Amniotic stem cell (primary cell): ENCODE measurements at places on chromosomes 16 and 17.

GRCh38 chr17:32671896-32672295 lies 185.1 kb downstream of the CDK5R1 start:
- DNase-seq, result no peak

DNA sequence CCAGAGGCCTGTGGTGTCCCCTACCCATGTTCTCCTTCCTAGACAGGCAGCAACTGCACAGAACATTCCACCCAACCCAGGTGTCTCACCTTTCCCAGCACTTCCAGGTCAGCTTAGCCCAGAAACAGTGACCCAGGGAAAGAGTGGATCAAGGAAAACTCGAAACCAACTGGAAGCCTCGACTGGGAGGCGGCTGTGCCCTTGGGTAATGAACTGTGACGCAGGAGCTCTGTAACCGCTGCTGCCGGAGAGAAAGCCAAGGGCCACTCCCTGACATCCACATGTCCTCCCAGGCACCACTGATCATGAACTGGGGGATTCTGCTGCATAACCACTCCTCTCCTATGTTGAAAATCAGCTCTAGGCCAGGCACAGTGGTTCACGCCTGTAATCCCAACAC lies 34.4 kb downstream of the WDR59 start:
- DNase-seq, result no peak

DNA sequence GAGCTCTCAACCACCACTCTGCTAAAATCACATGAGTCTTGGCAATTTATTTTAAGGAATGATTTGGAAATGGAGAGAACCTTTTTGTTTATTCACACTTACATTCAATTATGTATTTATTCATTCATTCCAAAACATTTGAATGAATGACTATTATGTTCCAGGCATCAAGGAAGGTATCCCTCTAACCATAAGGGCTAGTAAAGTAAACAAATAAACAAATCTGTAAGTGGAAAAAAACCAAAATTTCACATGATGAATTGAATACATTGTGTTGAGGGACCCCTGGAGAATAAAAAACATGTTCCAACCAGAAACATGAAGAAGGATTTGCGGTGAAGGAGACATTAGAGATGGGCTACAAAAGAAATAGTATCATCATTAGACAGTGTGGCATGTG lies 677.8 kb downstream of the TOX3 start:
- DNase-seq, result no peak

DNA sequence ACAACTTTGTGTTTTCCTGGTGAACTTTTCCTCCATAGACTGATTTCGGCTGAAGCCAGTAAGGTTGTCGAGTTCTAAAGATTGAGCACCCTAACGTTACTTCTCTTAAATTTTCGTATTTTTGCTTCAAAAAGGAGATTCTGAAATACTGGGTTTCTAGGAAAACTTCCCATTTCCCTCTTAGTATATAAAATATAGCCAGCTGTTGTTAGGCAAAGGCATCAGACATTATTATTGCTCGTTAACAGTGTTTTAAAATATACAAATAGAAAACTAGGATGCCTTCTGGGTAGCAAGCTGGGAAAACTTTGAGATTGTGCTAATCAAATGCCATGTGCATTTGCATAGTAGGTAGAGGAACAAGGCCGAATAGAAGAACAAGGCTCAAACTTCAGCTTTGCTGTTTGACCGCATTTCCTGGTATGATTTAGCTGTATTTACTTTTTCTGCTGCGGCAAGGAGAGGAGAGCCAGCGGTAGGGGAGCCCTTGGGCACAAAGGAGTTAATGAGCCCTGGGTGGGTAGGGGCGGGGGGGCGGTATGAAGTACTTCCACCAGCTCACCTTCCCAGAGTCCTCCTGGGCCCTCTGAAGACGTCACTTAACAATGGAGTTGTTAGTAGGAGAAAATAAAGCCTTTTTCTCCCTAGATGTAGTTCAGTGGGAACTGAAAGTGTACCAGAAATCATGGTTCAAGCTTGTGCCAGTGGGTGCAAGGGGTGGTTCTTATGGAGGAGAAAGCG lies 151.9 kb downstream of the MSI2 start:
- no peak for DNase-seq

GRCh38 chr17:33664116-33664840 lies 371.2 kb upstream of the ASIC2 start:
- no peak for DNase-seq
